A549 treated with RU486 at 1 μM for 4 hours (cell line): ENCODE measurements at places on chromosomes 7 and 10. TPM values are rescaled to one million over a fixed set of nuclear protein-coding genes. Genes with fewer than 3 reads are reported as not detected.

CCL24 gene
- 0.53 TPM in 1 of 5 replicates, not detected in the others for total RNA-seq

LGI1 gene
- not detected in 5 replicates for total RNA-seq

BICC1 gene
- total RNA-seq: 18.2 to 27.4 TPM (median 24.7 TPM) in 5 replicates

NRP1 gene
- total RNA-seq: 84.8 to 110 TPM (median 90.9 TPM) in 5 replicates

LRRD1 gene
- not detected in 5 replicates for total RNA-seq

ASIC3 gene
- total RNA-seq: 5.7 to 12.6 TPM (median 12.2 TPM) in 5 replicates

MMP21 gene
- total RNA-seq: 0.05 TPM in 1 of 5 replicates, not detected in the others

SPAG6 gene
- not detected in 5 replicates for total RNA-seq

TMUB1 gene
- total RNA-seq: 32.4 to 64.6 TPM (median 50.8 TPM) in 5 replicates

ZNF117 gene
- 0.11 to 0.34 TPM (median 0.18 TPM) in 5 replicates for total RNA-seq

HKDC1 gene
- 15.2 to 21.3 TPM (median 17.1 TPM) in 5 replicates for total RNA-seq

GIMAP1 gene
- not detected in 5 replicates for total RNA-seq

KCNIP2 gene
- 0.54 to 1.2 TPM (median 0.73 TPM) in 5 replicates for total RNA-seq

MBLAC1 gene
- 2.7 to 3.8 TPM (median 3.1 TPM) in 5 replicates for total RNA-seq

SPDYE5 gene
- not detected in 5 replicates for total RNA-seq

PCLO gene
- total RNA-seq: 0.82 to 1.5 TPM (median 1.2 TPM) in 5 replicates

NEBL gene
- 4.2 to 5.4 TPM (median 4.7 TPM) in 5 replicates for total RNA-seq

GRM3 gene
- not detected in 5 replicates for total RNA-seq

FOXI2 gene
- total RNA-seq: not detected in 5 replicates

ANXA8L1 gene
- 91.0 to 120 TPM (median 95.5 TPM) in 5 replicates for total RNA-seq
